ENCODE measurements at places on chromosomes 3 and 15. TPM values are rescaled to one million over a fixed set of nuclear protein-coding genes. Genes with fewer than 3 reads are reported as not detected.

The PDZRN3 gene
- total RNA-seq, result not detected

- H3K27me3 ChIP-seq, result no peaks in the 10 kb centered on the region
- no peak overlapping the region for H3K4me3 ChIP-seq
- H3K27ac ChIP-seq, result peak overlapping the region; percentile 8
- H3K36me3 ChIP-seq, result no peaks in the 10 kb centered on the region
- peak; percentile 33 for DNase-seq
Measured at GRCh38 chr3:43769885-43770425, 79.2 kb downstream of the ABHD5 start.

DNA sequence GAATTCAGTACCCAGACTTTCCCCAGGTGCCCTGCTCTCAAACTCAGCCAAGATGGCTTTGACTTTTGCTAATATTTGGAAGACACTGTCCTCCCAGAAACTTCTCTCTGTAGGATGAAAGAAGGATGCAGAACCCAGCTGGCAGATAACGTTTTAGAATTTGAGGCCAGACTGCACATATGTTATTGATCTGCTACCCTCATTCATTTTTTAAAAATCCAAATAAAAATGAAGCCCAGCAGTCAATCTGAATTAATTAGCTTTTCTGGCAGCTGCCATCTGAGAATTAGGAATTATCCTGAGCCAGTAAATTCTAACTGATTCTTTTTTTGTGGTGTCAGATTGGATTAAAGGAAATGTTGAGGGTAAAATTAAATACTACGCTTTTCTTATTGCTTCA, 236.6 kb downstream of the PLCL2 start:
- no peak overlapping the region for H3K27ac ChIP-seq
- no peaks in the 10 kb centered on the region for H3K27me3 ChIP-seq
- no peak for DNase-seq
- H3K36me3 ChIP-seq, result no peaks in the 10 kb centered on the region

The SNTN gene
- total RNA-seq, result not detected

The SHC4 gene
- total RNA-seq, result 0.29 TPM
